IMR-90 (cell line): ENCODE measurements at places on chromosomes 13 and 19. TPM values are rescaled to one million over a fixed set of nuclear protein-coding genes. Genes with fewer than 3 reads are reported as not detected.

DNA sequence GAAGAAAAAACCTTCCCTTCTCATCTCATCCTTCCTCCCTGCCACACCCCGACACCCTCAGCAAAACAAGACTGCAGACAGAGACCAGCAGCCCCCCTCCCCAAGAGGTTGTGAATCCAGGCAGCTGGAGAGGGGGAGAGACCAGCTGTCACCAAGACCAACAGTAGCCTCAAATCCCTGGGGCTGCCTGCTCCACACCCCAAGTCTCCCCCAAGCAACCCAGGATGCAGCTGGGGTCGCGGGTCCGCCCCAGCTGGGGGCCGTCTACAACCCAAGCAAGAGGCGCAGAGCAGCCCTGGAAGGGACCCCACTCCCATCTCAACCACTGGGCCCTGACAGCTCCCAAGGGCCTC is 7.1 kb downstream of the KLF16 start:
- peaks cover 56% of the 10 kb centered on the region for H3K4me1 ChIP-seq
- no peak for DNase-seq
- no peaks in the 10 kb centered on the region for H3K27me3 ChIP-seq
- H3K27ac ChIP-seq, result peak overlapping the region; percentile 98
- H3K36me3 ChIP-seq, result no peaks in the 10 kb centered on the region
- peak overlapping the region; percentile 6; the same call in 1 of the 2 replicates for H3K4me3 ChIP-seq

DNA sequence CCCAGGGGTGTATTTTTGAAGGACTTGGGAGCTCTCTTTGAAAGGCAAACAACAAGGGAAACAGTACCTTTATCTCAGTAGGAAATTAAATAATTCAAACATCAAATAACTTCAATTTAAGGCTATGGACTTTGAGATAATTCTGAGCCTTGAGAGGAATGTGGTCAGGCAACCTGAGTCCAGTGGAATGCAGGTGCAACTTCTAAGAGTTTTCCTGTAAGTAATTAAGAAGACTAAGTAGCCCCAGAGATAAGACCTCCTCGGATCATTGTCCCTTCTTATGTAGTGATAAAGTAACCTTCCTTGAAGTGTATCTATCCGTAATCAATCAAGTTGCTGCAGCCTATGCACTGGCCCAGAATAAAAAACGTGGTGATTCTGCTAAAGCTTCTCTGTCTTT is 29.2 kb downstream of the ZNF701 start:
- no peak overlapping the region for H3K4me3 ChIP-seq
- no peak for DNase-seq
- peaks cover 12% of the 10 kb centered on the region for H3K36me3 ChIP-seq
- H3K27ac ChIP-seq, result no peak overlapping the region

DNA sequence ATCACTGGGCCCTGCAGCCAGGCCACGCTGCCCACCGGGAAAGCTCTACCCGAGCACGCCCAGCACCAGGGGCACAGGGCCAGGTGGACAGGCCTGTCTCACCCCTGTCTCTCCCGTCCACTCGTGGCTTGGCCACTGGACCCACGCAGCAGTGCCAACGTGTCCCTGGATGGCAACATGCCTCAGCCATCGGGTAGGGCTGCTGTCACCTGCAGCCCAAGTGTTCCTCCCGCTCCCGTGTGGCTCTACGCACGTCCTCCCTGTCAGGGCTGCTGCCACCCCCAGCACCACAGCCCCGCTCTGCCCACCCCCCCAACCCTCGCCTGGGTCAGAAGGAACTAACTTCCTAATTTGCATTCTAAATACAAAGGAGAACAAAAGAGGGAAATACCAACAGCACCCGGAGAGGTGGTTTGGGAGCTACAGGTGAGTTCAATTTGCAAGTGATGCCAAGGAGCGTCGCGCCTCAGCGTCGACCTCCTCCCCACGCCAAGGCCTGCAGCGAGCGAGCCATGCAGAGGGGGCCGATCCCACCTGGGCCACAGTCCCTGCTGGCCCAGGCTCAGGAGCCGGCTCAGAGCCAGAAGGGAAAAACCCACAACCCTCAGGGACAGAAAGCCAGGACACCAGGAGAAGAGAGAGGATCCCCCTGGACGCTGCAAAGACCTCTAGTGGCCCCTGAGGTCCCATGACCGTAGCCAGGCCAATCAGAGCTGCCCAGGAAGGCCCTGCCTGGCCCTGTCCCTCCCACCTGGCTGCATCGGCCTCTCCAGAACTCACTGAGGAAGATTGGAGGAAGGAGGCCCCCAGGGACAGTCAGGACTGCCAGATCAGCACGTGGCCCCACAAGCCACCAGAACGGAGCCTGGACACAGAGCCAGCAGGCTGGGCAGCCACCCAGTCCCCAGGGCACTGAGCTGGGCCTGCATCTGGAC is 128.4 kb upstream of the SPACA7 start:
- no peaks in the 10 kb centered on the region for H3K36me3 ChIP-seq
- DNase-seq, result no peak
- H3K4me3 ChIP-seq, result no peak overlapping the region
- H3K27me3 ChIP-seq, result no peaks in the 10 kb centered on the region
- no peaks in the 10 kb centered on the region for H3K4me1 ChIP-seq

DNA sequence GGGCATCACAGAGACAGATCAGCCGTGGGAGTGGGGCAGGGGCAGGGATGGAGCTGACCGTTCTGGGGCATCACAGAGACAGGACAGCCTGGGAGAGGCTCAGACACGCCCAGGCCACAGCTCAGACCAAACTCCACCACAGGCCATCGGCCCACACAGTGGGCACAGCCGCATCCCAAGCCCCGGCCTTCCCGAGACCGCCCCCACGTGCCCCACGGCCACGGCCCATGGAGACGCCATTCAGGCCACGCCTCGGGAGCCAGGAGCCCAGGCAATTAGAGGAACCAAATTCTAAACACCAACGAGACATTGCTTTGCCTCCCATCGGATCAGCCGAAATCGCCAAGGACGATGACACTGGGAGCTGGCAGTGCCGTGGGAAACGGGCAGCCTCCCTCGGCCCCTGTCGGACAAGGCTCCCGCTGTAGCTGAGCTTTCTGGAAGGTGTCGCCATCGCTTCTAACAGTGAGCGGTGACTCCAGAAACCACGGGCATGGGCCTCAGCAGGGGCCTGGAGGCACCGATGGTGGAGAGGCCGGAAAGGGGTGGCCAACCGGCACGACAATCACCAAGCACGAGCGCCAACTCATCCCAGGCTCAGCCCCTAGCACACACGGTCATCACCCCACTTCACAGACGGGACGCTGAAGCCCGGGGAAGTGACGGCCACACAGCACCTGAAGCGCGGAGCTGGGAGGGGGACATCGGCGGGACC is 2.4 kb downstream of the PIP5K1C start:
- no peak overlapping the region for H3K27ac ChIP-seq

- no peak for DNase-seq
- H3K4me1 ChIP-seq, result no peaks in the 10 kb centered on the region
- no peaks in the 10 kb centered on the region for H3K36me3 ChIP-seq
- H3K4me3 ChIP-seq, result no peak overlapping the region
- H3K27ac ChIP-seq, result no peak overlapping the region
Observed at GRCh38 chr13:72686766-72687165, 40.7 kb downstream of the MZT1 start.

DNA sequence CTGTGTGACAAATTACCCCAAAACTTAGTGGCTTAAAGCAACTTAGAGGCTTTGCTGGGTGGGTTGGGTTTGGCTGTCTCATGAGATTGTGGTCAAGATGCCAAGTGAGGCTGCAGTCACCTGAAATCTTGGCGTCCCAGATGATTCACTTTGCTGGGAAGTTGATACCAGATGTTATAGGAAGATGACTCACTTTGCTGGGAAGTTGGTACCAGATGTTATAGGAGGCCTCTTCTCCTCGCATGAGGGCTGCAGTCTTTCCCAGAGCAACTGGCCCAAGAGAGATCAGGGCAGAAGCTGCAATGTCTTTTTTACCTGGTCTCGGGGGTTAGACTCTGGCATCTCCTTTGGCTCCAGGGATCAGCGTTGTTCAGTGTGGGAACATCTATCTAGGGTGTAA is 16.8 kb downstream of the TEX29 start:
- peak; percentile 96 for DNase-seq
- peaks cover 8% of the 10 kb centered on the region for H3K4me1 ChIP-seq
- 0 out of 2 replicates have a peak, but pooled peaks cover 2% of the 10 kb centered on the region for H3K27me3 ChIP-seq
- peak overlapping the region; percentile 59; the same call in 1 of the 2 replicates for H3K27ac ChIP-seq
- H3K4me3 ChIP-seq, result no peak overlapping the region

- peaks cover 22% of the 10 kb centered on the region for H3K36me3 ChIP-seq
- no peaks in the 10 kb centered on the region for H3K27me3 ChIP-seq
- no peak overlapping the region for H3K27ac ChIP-seq
- H3K4me1 ChIP-seq, result peaks cover 11% of the 10 kb centered on the region
- H3K4me3 ChIP-seq, result no peak overlapping the region
Observed at GRCh38 chr19:48925240-48925843, 8.2 kb upstream of the DHDH start.

DNA sequence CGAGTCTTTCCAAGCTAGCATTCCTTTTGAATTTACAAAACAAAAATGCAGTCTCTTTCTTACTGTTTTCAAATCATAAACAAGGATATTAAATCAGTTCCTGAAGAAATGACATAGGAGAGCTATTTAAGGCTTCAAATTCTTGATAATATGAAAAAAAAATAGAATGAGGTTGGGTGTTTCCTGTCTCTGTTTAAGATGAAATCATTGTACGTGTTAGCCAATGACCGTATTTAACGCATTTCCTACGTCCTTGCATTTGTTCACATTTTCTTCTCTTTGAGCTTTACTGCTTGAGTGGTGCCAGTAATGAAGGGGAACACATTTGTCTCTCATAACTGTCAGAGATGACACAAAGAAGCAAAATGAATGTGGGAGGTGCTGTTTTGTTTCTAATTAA is 821.3 kb downstream of the DIAPH3 start:
- H3K27ac ChIP-seq, result no peak overlapping the region
- no peak for DNase-seq
- no peaks in the 10 kb centered on the region for H3K27me3 ChIP-seq
- H3K36me3 ChIP-seq, result no peaks in the 10 kb centered on the region
- H3K4me1 ChIP-seq, result no peaks in the 10 kb centered on the region
- no peak overlapping the region for H3K4me3 ChIP-seq

DNA sequence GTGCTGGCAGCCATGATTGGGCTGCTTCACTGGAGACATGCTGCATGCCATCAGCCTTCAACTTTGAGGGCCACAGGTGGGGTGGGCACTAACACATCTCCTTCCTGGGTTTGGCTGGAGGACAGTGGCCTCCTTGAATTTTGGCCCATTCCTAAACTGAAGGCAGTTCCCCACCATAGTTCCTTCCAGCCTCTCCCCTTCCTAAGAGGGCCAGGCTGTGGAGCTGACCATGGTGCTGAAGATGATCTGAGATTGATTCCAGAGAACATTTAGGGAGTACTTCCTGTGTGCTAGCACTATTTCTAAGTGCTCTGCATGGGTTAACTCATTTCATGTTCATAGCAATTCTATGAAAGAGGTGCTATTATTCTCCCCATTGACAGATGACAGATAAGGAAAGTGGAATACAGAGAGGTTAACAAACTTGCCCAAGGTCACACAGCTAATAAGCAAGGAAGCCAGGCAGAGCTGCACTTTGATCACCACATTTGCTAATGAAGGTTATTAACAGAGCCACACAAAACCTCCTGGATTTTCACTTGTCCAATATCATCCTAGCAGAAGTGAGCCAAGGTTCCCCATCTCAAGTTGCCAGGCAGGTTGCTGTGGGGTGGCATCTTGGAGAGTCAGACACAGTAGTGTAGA is 175.3 kb downstream of the ZIC5 start:
- no peak overlapping the region for H3K4me3 ChIP-seq
- no peaks in the 10 kb centered on the region for H3K36me3 ChIP-seq
- H3K4me1 ChIP-seq, result no peaks in the 10 kb centered on the region
- no peak overlapping the region for H3K27ac ChIP-seq

- H3K27ac ChIP-seq, result no peak overlapping the region
- no peak overlapping the region for H3K4me3 ChIP-seq
- no peak for DNase-seq
- H3K4me1 ChIP-seq, result peaks cover 5% of the 10 kb centered on the region
- peaks cover 29% of the 10 kb centered on the region for H3K36me3 ChIP-seq
Observed at GRCh38 chr19:3548606-3549005, 8.8 kb downstream of the MFSD12 start.

GRCh38 chr13:29953542-29953941 is 103.1 kb upstream of the UBL3 start:
- H3K4me3 ChIP-seq, result no peak overlapping the region
- no peaks in the 10 kb centered on the region for H3K36me3 ChIP-seq
- peaks cover 5% of the 10 kb centered on the region; the same call in 1 of the 2 replicates for H3K4me1 ChIP-seq
- DNase-seq, result no peak
- H3K27ac ChIP-seq, result no peak overlapping the region
- peaks cover 29% of the 10 kb centered on the region for H3K27me3 ChIP-seq

DNA sequence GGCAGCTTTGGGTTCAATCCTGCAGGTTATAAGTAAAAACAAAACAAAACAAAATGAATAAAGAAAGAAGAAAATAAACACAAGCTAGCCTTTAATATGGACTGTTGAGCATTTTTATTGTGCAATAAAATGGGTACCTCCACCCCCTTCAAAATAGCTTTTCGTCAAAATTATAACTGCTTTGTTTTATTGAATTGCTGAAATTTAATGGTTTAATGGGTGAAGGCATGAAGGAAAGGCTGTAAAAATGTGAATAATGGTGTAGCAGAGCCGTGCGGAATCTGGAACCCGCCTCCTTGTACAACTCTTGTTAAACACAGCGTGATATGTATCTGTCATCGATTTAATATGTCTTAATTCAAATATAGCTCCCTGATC is 2.2 kb upstream of the ZIC5 start:
- H3K4me3 ChIP-seq, result no peak overlapping the region
- DNase-seq, result no peak
- peaks cover 93% of the 10 kb centered on the region for H3K27me3 ChIP-seq
- no peaks in the 10 kb centered on the region for H3K36me3 ChIP-seq
- no peak overlapping the region for H3K27ac ChIP-seq

DNA sequence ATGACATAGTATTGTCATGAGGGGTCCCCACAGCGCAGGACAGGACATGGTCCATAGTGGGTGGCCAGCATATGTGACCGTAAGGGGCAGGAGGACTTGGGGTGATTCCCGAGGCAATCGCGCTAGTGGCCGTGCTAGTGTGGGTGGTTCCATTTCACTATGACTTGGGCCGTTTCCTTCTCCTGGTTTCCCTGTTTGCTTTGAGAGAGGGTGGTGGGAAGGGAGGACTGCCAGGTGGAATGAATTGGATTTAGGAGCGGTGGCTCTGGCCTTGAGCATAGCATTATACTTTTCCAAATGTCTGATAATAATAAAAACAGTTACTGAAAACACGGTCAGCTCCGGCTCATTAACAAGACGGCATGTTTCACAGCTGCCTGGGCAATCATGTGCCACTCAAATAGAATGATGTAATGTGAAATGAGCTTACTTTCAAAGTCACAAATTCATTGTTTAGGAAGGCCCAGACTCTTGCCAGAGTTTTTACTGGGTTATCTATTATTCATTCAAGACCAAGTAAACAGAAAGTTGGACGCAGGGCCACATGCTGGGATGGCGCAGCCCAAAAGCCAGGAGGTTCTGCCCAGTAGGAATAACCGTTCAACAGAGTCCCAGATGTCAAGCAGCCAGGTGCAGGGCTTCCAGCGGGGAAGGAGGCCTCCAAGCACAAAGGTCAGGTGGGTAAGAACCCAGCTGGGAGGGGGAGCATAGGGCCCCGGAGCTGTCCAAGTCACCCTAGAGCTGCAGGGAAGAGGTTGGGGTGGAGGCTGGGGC is 19.6 kb upstream of the SLC15A1 start:
- H3K36me3 ChIP-seq, result no peaks in the 10 kb centered on the region
- peaks cover 2% of the 10 kb centered on the region for H3K4me1 ChIP-seq
- no peak overlapping the region for H3K27ac ChIP-seq

GRCh38 chr19:49340069-49340864 is 5.1 kb downstream of the CD37 start:
- no peak overlapping the region for H3K4me3 ChIP-seq
- peaks cover 45% of the 10 kb centered on the region for H3K36me3 ChIP-seq
- no peaks in the 10 kb centered on the region for H3K27me3 ChIP-seq
- no peak for DNase-seq
- no peak overlapping the region for H3K27ac ChIP-seq
- no peaks in the 10 kb centered on the region for H3K4me1 ChIP-seq

MCEMP1 gene
- not detected in 2 replicates for total RNA-seq

PDCD5 gene
- total RNA-seq, result 30.6 and 123 TPM in 2 replicates

KLK14 gene
- not detected in 2 replicates for total RNA-seq

CYP2A7 gene
- not detected in 2 replicates for total RNA-seq
